GM12892 (cell line): ENCODE measurements at places on chromosomes 2 and 18.

- DNase-seq, result no peak
Observed at GRCh38 chr2:172096626-172097547, 5.8 kb downstream of the DLX2 start.

- DNase-seq, result no peak
Observed at GRCh38 chr2:120290737-120291136, 38.1 kb downstream of the RALB start.

DNA sequence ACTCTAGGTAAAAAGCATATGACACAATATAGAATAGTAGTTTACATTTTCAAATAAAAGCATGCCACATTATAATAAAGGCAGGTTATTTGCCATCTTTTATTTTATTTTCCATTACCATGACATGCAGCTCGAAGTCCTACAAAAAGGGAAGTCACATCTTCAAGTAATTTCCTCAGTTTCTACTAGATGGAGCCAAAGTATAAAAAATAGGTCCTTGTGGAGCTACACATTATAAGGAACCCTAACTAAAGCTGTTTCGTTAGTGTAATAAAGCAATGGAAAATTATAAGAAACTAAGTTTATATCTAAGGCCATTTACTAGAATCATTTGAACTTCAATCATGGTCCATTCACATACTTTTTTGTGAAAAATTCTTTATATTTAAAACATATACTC is 674.5 kb downstream of the KCNJ3 start:
- DNase-seq, result no peak

DNA sequence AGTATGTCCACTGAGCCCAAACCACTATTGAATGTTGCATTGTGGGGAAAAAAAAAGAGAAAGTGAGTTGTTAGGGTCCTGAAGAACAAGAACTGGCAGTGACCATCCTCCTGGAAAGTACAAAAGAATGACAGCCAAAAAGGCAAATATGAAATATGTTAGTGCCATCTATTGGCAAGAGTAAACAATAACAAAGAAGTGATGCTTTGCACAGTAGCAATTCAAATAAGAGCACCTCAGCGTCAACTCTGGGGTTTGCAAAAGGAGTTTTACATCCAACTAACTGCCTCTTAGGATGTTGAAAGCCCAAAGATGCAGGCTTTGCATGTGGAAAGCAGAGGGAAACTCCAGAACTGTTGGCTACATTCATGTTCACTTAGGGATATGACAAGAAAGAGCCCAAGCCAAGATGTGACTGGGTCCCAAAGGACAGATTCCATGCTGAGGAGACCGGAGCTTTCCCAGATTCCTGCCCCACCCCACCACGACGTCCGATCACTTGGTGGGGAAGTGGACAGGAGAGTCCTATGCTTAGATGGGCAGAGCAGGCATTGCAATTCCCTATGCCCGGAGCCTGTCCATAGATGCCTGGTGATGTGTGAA is 15.6 kb downstream of the TRABD2A start:
- DNase-seq, result no peak

DNA sequence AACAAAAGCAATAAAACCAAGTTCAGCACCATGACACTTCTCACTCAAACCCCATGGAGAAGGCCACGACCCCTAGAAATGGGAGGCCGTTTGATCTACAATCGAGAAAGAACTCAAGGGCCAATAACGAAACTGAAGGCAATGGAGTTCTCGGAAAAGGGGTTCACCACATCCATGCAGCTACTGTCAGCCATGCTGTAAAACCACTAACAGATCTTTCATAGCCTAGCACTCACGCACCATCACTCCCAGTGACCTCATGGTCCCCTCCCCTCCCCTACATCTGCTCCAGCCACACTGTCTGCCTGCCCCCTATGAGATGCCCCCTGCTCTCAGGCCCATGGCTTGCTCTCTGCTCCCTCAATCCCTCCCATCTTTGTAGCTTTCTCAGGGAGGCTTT is 135.3 kb downstream of the TMEM163 start:
- no peak for DNase-seq

- DNase-seq, result no peak
Observed at GRCh38 chr2:11571170-11571569, 37.3 kb downstream of the GREB1 start.

DNA sequence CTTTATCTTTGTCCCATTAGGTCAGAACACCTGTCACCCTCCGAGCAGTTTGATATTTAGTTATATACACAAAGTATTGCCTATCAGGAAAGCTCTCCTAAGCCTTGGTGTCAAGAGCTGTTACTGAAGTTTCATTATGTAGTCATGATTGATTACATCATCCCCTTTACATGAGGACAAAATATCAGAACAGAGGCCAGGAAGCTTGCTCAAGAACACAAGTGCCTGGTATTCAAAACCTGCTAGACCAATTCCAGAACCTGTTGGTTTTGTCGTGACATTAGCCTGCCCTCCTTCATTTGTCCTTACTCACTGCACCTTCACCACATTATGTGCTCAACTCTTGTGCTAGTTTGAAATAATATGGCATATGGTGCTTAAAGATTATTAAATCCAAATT is 377.1 kb downstream of the CDH19 start:
- DNase-seq, result no peak

DNA sequence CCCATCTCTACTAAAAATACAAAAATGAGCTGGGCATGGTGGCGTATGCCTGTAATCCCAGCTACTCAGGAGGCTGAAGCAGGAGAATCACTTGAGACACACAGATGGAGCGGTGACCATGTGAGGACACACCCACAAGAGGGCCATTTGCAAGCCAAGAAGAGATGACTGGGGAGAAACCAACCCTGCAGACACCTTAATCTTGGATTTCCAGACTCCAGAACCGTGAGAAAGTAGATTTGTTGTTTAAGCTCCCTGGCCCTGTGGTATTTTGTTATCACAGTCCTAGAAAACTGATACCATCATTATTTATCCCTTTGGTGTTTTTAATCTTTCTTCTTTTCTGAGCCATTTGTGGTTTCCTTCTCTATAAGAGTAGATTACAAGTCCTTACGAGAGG is 88.6 kb upstream of the ID2 start:
- DNase-seq, result no peak

DNA sequence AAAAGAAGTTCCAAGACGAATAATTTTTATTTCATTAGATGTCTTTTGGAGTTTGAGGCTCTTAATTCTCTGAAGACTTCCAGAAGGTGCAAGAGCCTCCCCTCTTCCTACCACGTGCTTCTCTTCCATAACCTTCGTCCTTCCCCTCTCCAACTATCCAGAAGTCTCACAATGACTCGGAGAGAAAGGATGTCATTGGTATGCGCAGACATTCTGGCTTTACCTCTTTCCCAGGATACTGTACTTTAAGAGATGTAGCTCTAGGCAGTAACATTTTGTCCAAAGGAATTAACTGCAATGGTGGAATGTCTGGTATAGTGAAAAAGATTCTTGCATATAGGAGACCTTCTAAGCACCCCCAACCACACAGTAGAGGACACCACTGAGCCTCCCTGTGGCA is 249.0 kb upstream of the OSR1 start:
- DNase-seq, result no peak

GRCh38 chr2:231687133-231687852 is 21.0 kb upstream of the PTMA start:
- peak; percentile 83 for DNase-seq

- no peak for DNase-seq
Observed at GRCh38 chr2:15348045-15348444, 213.1 kb downstream of the NBAS start.
